ENCODE measurements at places on chromosomes 3 and 15.

DNA sequence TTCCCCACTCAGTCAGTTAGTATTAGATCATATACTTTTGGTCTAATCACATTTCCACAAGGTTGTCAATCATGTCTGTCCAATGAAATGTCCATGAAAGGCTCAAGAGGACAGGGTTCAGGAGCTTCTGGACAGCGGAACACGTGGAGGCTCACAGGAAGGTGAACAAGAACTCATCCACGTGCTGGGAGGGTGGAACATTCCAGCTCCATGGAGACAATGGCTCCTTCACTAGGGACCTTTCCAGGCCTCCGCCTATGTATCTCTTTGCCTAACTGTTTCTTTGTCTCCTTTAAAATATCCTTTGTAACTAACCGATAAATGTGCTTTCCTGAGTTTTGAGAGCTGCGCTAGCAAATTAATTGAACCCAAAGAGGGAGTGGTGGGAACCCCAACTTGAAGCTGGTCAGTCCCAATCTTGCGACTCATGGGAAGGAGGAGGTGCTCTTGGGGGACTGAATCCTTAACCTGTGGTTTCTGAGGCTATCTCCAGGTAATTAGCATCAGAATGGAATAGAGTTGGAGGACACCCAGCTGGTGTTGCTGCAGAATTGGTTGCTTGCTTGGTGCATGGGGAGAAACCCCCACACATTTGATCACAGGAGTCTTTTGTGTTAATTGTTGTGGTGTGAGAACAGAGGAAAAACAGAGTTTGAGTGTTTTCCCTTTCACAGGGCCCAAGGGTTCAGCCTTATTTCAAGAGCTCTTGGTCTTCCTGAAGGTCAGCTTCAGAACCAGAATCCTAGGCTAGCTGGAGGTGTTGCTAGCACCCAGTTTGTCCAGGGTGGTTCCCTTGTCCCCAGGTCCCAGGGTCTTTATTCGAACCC, 3.0 kb upstream of the TKT start:
- DNase-seq = no peak

DNA sequence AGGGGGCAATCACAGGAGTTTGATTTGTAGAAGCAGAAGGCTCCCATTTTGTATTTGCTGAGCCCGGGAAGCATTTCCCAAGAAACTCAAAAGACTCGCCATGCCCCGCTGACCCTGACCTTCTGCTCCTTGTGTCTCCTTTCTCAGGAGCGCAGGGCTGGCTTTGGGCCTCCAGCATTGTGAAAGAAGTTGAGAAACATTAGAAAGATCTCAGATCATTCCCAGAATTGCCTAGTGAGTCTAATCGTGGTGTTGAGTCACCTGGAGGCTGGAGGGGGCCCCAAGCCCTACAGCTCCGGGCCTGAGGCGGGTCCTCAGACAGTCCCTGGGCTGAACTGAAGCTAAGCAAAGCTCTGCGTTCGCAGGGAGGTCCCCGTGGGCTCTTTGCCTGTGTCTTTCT, 10.9 kb upstream of the PIGZ start:
- DNase-seq = peak; percentile 71

- peak; percentile 5 for DNase-seq
These were observed 171.7 kb downstream of the C3orf38 start for GRCh38 chr3:88321363-88322050.

- peak; percentile 17 for DNase-seq
These were observed 140.4 kb upstream of the CCDC54 start for GRCh38 chr3:107236655-107237337.

DNA sequence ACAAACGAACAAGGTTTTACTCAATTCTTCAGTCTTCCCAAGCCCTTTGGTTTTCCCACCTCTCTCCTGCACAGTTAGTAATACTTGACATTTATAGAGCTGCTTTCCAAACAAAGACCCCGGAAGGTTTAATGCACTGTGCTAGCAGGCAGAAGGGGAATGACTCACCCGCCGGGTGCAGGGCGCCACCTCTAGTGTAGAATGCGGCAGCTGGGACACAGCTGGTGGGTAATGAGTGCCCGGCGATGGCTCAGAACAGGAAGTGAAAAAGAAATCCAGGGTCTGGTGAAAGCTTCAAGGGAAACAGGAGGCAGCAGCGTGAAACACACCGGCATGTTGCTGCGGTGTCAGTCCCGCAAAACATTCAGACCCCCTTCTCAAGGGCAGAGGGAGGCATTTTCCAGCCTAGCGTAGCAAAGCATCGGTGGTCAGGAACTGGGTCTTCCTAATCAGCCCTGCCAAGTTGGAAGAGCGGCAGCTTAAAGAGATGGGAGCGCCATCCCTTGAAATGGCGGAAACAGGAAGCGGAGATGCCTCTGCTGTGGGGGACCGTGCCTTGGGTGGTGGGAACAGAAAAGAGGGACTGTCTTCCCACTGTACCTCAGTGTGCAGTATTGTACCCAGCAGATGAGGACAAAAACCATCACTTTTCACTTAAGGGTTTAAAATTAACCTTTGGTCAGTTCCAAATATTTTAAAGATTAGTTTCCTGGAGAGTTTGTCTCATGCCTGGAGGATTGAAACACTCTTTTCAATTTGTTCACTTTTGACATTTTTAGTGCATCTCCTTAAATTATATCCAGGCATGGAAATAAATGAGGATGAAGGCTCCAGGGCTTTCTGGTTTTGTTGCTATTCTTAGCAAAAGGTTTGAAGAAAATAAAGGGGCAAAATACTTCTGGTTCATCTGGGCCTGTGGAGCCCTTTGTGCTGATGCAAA, 160.7 kb upstream of the MCTP2 start:
- DNase-seq = peak; percentile 80

GRCh38 chr15:52359722-52360121, 64.1 kb upstream of the MYO5C start:
- DNase-seq = no peak

- no peak for DNase-seq
These were observed 30.2 kb downstream of the PPP2R3A start for GRCh38 chr3:135995766-135996165.

DNA sequence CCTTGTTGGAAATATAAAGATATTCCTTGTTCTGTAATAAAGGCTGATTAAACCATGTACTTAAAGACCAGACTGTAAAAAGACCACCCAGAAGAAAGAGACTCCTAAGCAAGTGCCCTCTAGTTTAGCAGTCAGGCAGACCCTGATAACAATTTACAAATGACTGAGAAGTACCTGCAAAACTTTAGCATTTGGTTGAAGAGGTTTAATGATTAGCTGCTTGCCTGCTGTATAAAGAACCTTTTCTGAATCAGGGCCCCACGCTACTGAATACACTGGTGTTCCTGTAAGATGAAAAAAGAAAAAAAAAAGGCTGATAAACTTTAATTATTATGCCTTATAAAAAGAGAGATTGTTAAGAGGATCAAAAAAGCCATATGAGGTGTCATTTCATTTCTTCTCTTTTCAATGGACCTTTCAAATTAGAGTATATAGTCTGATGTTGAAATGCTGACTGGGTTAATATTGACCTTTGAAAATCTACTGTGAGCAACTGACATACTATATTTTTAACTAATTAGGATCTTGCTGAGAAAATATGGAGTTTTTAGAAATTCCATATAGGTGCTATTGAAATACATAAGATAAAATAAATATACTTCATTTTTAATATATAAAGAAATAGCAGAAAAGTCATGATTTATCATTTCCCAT, 33.0 kb downstream of the IFT80 start:
- no peak for DNase-seq

- no peak for DNase-seq
These were observed 4.9 kb upstream of the DUSP7 start for GRCh38 chr3:52061121-52061910.

- peak; percentile 88 for DNase-seq
These were observed 34.2 kb upstream of the GALNT15 start for GRCh38 chr3:16140116-16140893.

- DNase-seq = no peak
These were observed 61.4 kb upstream of the KLF13 start for GRCh38 chr15:31265090-31265870.

DNA sequence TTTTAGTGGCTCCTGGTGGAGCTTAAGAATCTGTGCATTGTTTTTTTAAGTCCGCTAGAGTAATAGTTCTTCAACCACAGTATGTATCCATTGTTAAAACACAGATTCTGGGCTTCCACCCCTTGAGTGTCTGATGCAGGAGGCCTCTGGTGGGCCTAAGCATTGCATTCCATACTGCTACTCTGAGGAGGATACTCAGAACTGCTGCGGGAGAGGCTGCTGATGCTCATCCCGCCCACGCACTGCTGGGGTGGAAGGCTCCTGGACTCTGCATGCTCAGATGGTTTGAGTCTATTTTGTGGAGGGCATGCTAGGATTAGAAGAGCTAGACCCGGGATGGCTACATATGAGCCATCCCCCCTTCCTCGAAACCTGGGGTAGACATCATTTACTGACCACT, 74.4 kb downstream of the THSD4 start:
- DNase-seq = no peak

DNA sequence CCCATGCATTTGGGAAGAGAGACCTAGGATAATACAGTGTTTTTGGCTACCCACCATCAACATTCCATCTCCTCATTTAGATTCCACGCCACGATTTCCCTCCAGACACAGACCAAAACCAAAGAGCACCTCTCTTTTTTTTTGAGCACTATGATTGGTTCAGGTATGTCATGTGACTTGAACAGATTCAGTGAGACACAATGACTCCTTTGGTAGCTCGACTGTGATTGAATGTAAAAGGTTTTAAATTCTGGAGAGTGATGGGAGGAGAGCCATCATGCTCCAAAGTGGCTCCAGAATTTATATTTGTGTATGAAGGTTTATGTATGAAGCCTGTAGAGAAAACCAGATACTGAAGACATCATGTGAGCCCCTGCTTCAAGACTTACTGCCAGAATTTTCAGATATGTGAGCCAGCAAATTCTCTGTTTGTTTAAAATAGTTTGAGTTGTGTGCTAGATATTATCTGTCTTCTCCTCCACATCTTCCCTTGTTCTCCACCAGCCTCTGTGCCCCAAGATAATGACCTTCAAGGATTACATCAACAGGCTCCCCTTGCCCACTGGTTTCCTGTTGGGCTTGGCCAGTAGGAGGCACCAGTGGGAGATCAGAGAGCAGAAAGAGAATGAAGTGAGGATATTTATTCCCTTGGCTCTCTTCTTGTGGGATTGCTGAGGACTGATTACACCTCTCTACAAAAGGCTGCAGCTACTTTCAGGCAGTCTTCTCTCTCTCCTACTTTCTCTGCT, 12.5 kb downstream of the MYD88 start:
- DNase-seq = no peak

- DNase-seq = peak; percentile 60
These were observed 32.9 kb downstream of the PIK3CA start for GRCh38 chr3:179181021-179181472.

GRCh38 chr15:60347480-60348049, 50.2 kb downstream of the ANXA2 start:
- no peak for DNase-seq

- DNase-seq = no peak
These were observed 366.4 kb downstream of the EPHB1 start for GRCh38 chr3:135161425-135161824.

GRCh38 chr3:72004749-72005292, 219.9 kb upstream of the PROK2 start:
- DNase-seq = no peak

- DNase-seq = no peak
These were observed 378.6 kb downstream of the NSUN3 start for GRCh38 chr3:94441494-94441847.

GRCh38 chr15:46461416-46461815, 826.6 kb downstream of the SQOR start:
- DNase-seq = peak; percentile 3

GRCh38 chr3:44104668-44105321, 136.9 kb upstream of the TOPAZ1 start:
- peak; percentile 17 for DNase-seq
